Panc1 (cell line): ENCODE measurements at places on chromosomes 2 and 18. TPM values are rescaled to one million over a fixed set of nuclear protein-coding genes. Genes with fewer than 3 reads are reported as not detected.

GPR39 gene
- 9.0 TPM for total RNA-seq

CABYR gene
- 29.4 TPM for total RNA-seq

SERPINB2 gene
- total RNA-seq: not detected

- no peak overlapping the region for H3K27ac ChIP-seq
- H3K36me3 ChIP-seq: no peaks in the 10 kb centered on the region; the same call in 1 of the 2 replicates
- peak overlapping the region; percentile 52 for H3K4me3 ChIP-seq
- no peak for DNase-seq
Observed at GRCh38 chr2:72144632-72145288, 2.9 kb downstream of the CYP26B1 start.

DNA sequence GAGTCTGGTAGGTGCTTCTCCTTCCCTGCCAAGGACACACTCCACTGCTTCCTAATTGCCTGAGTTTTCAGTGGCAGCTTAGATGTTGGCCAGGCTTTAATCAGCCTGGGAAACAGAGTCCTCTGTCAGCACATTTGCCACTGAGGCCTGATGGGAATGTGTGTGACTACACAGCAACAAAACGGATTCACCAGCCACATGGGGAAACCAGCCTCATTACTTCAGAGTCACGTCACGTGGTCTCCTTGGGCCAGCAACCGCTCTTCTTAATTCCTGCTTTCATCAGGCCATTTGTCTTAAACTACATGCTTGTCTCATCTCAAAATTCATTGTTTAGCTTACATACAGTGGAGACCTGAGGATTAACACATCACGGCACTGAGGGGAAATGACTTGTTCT lies 93.9 kb upstream of the LTBP1 start:
- no peak overlapping the region for H3K4me3 ChIP-seq
- no peak for DNase-seq
- H3K4me1 ChIP-seq: no peaks in the 10 kb centered on the region
- H3K27ac ChIP-seq: no peak overlapping the region
- H3K27me3 ChIP-seq: no peaks in the 10 kb centered on the region; the same call in 1 of the 2 replicates
- H3K36me3 ChIP-seq: no peaks in the 10 kb centered on the region
